ENCODE measurements at places on chromosomes 2 and 18.

DNA sequence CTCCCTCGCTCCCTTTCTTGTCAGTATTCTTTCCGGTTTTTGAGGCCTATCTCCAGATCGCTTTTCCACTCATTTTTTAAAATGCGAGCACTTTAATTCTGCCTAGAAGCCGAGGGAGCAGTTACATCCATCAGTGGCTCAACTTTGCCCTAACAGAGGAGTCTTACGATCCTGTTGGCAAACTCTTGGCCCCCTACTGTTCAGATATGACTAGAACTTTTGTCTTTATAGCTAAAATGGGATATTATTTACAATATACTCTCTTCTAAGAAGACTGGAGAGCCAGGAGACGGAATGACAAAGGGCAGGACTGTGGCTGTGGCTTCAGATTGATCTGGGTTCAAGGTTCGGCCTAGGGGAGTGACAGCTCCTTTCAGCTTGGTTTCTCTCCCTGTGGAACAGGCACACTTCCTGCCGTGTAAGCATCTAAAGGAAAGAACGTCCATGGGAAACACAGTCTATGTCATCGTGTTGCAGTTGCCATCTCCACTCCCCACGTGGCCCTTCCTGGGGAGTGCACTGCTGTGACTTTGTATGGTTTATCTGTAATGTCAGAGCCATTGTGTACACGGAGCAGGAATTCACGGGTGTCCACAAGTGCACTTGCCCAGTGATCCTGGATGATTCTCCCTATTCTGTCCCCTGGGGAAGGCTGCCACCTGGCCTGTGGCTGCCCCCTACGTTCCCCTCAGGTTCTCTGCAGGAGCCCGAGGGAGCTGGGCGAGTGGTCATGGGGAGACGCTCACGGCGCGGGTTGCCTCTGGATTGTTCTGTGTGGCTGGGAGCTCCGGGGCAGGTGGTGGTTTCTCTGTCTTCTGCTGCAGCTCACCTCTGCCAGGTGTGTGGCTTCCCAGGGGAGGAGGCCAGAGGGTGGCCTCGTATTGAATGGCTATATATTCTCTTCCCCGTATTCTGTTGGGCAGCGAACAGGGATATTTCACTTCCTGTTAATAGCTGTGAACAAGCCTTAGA, 222.0 kb downstream of the LDLRAD4 start:
- DNase-seq: no peak

DNA sequence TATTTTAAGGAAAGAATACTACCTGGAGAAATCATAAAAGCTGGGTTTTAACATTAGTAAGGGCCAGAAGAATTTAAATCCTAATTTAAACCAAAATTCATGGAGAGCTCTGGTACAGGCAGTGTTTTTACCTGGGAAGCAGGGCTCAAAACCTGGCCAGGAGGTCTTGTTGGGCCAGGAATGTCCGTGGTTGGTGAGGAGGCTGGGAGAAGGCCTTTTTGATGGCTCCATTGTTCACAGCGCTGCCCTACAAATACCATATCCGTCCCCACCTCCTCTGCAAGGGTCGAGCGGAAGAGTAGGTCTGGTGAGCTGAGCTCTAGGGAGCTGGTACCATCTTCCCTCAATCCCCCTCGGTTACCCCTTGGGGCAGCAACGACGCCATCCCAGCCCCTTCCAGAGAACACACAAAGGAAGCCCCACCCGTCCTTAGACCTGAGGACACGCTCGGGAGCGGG, 10.9 kb upstream of the HOXD1 start:
- DNase-seq: no peak

DNA sequence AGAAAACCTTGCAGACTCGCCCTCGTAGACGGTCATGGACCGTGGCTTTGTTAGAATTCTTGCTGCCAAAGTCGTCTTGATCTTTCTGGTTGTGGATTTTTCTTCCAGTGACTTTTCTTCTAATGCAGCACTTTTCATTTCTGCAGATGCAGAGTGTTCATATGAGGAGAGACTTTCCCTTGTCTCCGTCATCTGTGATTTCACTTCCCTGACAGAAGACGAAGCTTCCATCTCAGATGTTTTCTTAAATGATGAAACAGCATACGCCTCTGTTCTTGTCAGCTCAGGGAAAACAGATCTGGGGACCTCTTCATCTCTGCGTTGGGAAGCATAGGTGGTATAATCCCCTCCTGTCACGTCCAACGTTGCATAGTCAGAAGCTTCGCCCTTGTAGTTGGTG, 50.9 kb downstream of the PLEKHA3 start:
- DNase-seq: no peak

- DNase-seq: no peak
These were observed 23.1 kb downstream of the DDX1 start for GRCh38 chr2:15614545-15615300.

- peak; percentile 13 for DNase-seq
These were observed 1.5 kb downstream of the ROCK1 start for GRCh38 chr18:21109936-21110712.

DNA sequence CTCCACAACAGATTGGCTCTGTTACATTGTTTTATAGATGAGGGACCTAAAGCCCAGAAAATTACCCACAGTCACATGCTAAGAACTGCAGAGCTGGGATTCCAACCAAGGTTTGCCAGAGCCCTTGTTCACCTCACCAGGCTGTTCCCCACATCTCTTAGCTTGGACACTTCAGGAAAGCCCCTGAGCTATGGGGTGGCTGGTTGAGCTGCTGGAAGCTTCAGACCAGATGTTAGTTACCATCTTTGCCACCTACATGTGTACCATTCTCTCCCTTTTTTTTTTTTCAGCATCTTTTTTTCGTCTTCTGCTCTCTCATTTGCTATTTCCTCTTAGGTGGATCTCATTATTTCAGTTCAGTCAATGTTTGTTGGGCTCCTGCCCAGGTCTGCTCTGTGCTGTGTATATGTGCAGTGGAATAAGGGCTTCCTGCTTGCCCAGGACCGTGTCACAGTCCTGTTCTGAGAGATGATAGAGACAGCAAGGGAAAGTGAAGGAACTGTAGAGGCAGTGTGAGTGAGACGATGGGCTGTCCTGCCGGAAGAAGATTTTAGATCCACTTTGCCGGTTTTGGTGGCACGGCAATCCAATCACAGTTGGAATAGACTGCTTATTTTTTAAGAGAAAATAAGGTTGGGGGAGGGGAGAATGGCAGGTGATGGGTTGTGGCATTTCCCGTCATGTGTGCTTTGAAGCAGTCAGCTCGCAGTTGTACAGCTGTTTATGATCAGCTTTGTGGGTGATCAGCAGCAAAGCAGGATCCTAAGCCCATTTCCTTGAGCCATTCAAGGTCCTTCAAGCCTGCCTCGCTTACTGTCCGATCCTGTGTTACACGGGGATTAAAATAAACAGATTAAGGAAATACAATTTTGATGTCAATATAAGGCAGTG, 152.6 kb downstream of the RTN4 start:
- DNase-seq: peak; percentile 29

GRCh38 chr2:200862532-200863000, 1.9 kb downstream of the CLK1 start:
- DNase-seq: peak; percentile 83

DNA sequence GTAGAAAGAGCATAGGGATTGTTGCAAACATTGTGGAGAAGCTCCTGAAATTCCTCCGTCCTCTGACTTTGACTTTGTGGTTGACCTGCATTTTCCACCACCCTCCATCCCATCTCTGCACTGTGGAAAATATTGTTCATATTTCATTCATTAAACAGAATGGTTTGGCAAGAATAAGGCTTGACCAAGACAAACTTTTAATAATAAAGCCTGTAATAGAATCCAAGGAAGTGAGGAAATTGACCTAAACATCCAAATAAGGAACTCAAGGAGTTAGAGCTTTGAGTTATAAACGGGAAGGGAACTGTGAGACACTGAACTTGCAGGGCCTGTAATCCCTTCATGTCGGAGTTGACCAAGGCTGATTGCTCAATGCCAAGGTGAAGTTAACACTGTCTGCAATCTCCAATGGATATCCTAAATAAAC, 115.2 kb downstream of the GFPT1 start:
- DNase-seq: no peak

GRCh38 chr2:172372436-172372835, 55.0 kb upstream of the ITGA6 start:
- no peak for DNase-seq

Measured in CD4-positive, alpha-beta T cell treated with Interleukin-17A for 1 hour (primary cell).